Progenitor cell of endocrine pancreas (in vitro differentiated cells): ENCODE measurements at places on chromosomes 3 and 15. TPM values are rescaled to one million over a fixed set of nuclear protein-coding genes. Genes with fewer than 3 reads are reported as not detected.

GRCh38 chr3:54564374-54564925 is 363.4 kb downstream of the LRTM1 start:
- H3K27ac ChIP-seq = no peak overlapping the region
- DNase-seq = no peak
- no peaks in the 10 kb centered on the region for H3K4me1 ChIP-seq
- H3K36me3 ChIP-seq = no peaks in the 10 kb centered on the region
- H3K27me3 ChIP-seq = no peaks in the 10 kb centered on the region

GRCh38 chr3:59565125-59565524 is 515.3 kb upstream of the CFAP20DC start:
- H3K4me3 ChIP-seq = no peak overlapping the region
- peaks cover 29% of the 10 kb centered on the region for H3K4me1 ChIP-seq
- no peaks in the 10 kb centered on the region for H3K36me3 ChIP-seq
- no peak for DNase-seq

GRCh38 chr15:25179673-25180511 is 225.1 kb downstream of the SNRPN start:
- no peaks in the 10 kb centered on the region for H3K36me3 ChIP-seq
- H3K4me3 ChIP-seq = no peak overlapping the region
- DNase-seq = peak; percentile 4
- H3K27me3 ChIP-seq = no peaks in the 10 kb centered on the region
- no peaks in the 10 kb centered on the region for H3K4me1 ChIP-seq
- no peak overlapping the region for H3K27ac ChIP-seq

GRCh38 chr3:125398952-125399351 is 23.8 kb upstream of the ZNF148 start:
- peaks cover 5% of the 10 kb centered on the region for H3K27me3 ChIP-seq
- H3K4me1 ChIP-seq = peaks cover 9% of the 10 kb centered on the region
- no peaks in the 10 kb centered on the region for H3K36me3 ChIP-seq
- H3K27ac ChIP-seq = no peak overlapping the region
- H3K4me3 ChIP-seq = no peak overlapping the region
- DNase-seq = no peak

GRCh38 chr15:82135638-82136037 is 89.8 kb upstream of the MEX3B start:
- no peak overlapping the region for H3K4me3 ChIP-seq
- H3K4me1 ChIP-seq = peaks cover 10% of the 10 kb centered on the region
- H3K27me3 ChIP-seq = no peaks in the 10 kb centered on the region
- DNase-seq = no peak

DNA sequence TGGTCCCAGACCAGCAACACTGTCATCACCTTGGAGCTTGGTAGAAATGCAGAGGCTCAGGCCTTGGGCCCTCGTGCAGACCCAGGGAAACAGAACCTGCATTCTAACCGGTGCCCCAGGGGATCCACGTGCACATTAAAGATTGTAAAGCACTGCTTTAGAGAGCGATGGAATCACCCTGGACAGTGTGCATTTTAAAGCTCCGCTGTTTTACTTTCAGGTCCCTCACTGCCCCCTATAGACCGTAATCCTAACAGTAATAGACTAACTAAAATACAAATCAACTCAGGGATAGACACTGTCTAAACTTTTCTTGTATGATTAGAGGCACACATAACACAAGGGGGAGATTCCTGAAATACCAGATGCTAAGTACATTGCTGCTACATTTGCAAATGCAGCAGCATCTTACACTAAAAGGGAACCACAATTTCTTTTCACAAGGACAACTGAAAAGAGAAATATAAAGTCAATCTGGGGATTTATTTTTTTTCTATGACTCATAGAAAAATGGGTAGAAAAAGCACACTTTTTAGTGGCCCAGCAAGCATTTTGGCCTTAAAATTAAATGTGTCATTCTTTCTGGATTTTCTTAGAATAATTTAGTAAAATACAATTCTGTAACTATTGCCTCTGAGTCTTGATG is 10.5 kb upstream of the SH3GL3 start:
- H3K4me1 ChIP-seq = peaks cover 2% of the 10 kb centered on the region
- H3K36me3 ChIP-seq = no peaks in the 10 kb centered on the region
- no peak for DNase-seq
- peaks cover 12% of the 10 kb centered on the region for H3K27me3 ChIP-seq
- H3K27ac ChIP-seq = no peak overlapping the region
- no peak overlapping the region for H3K4me3 ChIP-seq

DNA sequence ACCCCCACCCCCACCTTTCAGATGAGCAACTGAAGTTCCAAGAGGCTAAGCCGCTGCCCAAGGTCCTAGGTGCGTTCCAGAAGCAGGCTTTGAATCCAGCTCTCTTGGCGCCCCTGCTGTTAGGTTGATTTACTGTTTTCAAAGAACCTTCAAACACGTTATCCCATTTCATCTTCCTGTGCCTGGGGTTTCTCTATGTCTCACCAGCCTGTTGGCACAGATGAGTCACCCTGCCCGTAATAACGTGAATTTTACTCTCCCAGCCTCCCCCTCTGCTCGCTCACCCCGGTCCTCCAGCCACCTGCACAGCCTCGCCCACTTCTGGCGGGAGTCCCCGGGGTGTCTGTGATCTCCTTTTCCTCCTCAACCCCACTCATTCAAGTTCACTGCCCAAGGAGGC is 13.0 kb upstream of the TSEN2 start:
- H3K4me1 ChIP-seq = peaks cover 9% of the 10 kb centered on the region
- no peaks in the 10 kb centered on the region for H3K36me3 ChIP-seq
- no peak overlapping the region for H3K4me3 ChIP-seq
- peaks cover 4% of the 10 kb centered on the region for H3K27me3 ChIP-seq

The CADPS gene
- 145 and 149 TPM in 2 replicates for total RNA-seq

The COL7A1 gene
- 31.5 and 38.4 TPM in 2 replicates for total RNA-seq

GRCh38 chr15:78691167-78691850 is 50.3 kb upstream of the CHRNB4 start:
- no peak overlapping the region for H3K4me3 ChIP-seq
- no peaks in the 10 kb centered on the region for H3K4me1 ChIP-seq
- DNase-seq = no peak
- H3K27me3 ChIP-seq = peaks cover 2% of the 10 kb centered on the region
- H3K27ac ChIP-seq = no peak overlapping the region

DNA sequence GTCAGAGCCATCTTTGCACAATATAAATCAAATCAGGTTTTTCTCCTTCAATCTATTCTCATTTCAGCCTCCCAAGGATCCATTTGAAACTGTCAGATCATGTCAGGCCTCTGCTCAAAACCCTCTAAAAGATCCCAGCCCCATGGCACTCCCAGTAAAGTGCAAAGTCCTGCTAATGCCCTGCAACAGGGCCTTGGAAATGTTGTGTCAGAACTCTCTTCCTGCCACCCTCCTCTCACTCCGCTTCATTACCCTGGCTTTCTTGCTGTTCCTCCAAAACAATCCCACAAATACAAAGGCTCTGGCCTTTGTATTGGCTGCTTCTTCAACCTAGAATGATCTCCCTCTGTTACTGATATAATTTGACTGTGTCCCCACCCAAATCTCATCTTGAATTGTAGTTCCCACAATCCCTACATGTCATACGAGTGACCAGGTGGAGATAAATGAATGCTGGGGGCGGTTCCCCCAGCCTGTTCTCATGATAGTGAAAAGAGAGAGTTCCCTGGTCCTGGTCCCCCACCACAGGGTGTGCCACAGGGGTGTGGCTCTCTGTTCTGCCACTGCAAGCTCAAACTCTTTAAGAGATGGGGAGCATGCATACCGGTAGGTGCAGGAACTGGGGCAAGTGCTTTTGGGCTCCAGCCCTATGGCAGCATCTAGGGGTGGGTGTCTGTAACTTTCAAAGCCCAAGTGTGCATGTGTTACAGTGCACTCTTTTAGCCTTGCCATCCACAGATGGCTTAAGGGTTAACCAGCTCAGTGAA is 22.9 kb upstream of the TRA2B start:
- H3K4me3 ChIP-seq = no peak overlapping the region
- no peak overlapping the region for H3K27ac ChIP-seq
- no peaks in the 10 kb centered on the region for H3K36me3 ChIP-seq
- H3K27me3 ChIP-seq = no peaks in the 10 kb centered on the region
- no peak for DNase-seq

The LRRC31 gene
- 0.67 and 1.2 TPM in 2 replicates for total RNA-seq
